ENCODE measurements at places on chromosomes 12 and 14. TPM values are rescaled to one million over a fixed set of nuclear protein-coding genes. Genes with fewer than 3 reads are reported as not detected.

Gene RPL10L
- total RNA-seq = not detected

Gene RNF212B
- not detected for total RNA-seq

Gene RNASE3
- not detected for total RNA-seq

Gene SLC25A47
- total RNA-seq = not detected

Gene FZD10
- not detected for total RNA-seq

Gene CDH24
- 3.5 TPM for total RNA-seq

Gene EPYC
- not detected for total RNA-seq

Gene GZMB
- total RNA-seq = not detected

Gene HOXC13
- not detected for total RNA-seq

Gene OTOGL
- total RNA-seq = 2.6 TPM

Gene TAS2R19
- total RNA-seq = 0.17 TPM

Gene RNASE7
- total RNA-seq = not detected

Gene AKAP6
- 0.35 TPM for total RNA-seq

Gene KRT77
- not detected for total RNA-seq

Gene USP44
- 0.09 TPM for total RNA-seq

Gene HPD
- total RNA-seq = 4.9 TPM

Gene VRTN
- not detected for total RNA-seq

Gene MYL6B
- 103 TPM for total RNA-seq

Gene NINJ2
- 0.58 TPM for total RNA-seq

Gene OTX2
- total RNA-seq = not detected

Gene AMDHD1
- not detected for total RNA-seq

Gene CD27
- total RNA-seq = not detected

Gene CLMN
- 0.35 TPM for total RNA-seq

Gene TPH2
- total RNA-seq = not detected

Gene FAM90A1
- total RNA-seq = 0.09 TPM

Gene FERMT2
- 138 TPM for total RNA-seq

Gene ANO2
- not detected for total RNA-seq

Gene RTN1
- 0.35 TPM for total RNA-seq

Gene ANKRD33
- not detected for total RNA-seq

Gene CELA1
- not detected for total RNA-seq

Gene SLC6A15
- 2.1 TPM for total RNA-seq

Gene SYCP3
- total RNA-seq = not detected

Gene LMNTD1
- not detected for total RNA-seq

Gene TCL1A
- total RNA-seq = not detected

Gene SNAPC1
- 7.9 TPM for total RNA-seq

Gene GPD1
- total RNA-seq = 1.3 TPM

Gene ENO2
- total RNA-seq = 11.9 TPM

Gene TSHR
- total RNA-seq = not detected

Gene CDK2
- total RNA-seq = 10.5 TPM

Gene RITA1
- total RNA-seq = 23.2 TPM

Gene BEGAIN
- total RNA-seq = 0.35 TPM

Gene ESPL1
- total RNA-seq = 1.8 TPM

Gene KRT2
- not detected for total RNA-seq

Gene KCNA1
- not detected for total RNA-seq

Gene ATP5F1B
- 373 TPM for total RNA-seq

Gene COX8C
- not detected for total RNA-seq

Gene C12orf60
- total RNA-seq = 1.4 TPM

Gene TMX1
- total RNA-seq = 28.4 TPM

Gene RNASE2
- total RNA-seq = not detected

Gene NGB
- total RNA-seq = not detected

Gene RPGRIP1
- 0.12 TPM for total RNA-seq

Gene CLEC1B
- not detected for total RNA-seq

Gene SIX1
- 8.2 TPM for total RNA-seq

Gene HOXC10
- total RNA-seq = not detected

Gene APOLD1
- 2.0 TPM for total RNA-seq

Gene TOMM20L
- total RNA-seq = not detected

Measured in pericardium fibroblast (primary cell).